ENCODE measurements at places on chromosomes 7 and 10. TPM values are rescaled to one million over a fixed set of nuclear protein-coding genes. Genes with fewer than 3 reads are reported as not detected.

Gene PRPS1L1
- not detected for total RNA-seq

Gene SCART1
- total RNA-seq: 0.13 TPM

DNA sequence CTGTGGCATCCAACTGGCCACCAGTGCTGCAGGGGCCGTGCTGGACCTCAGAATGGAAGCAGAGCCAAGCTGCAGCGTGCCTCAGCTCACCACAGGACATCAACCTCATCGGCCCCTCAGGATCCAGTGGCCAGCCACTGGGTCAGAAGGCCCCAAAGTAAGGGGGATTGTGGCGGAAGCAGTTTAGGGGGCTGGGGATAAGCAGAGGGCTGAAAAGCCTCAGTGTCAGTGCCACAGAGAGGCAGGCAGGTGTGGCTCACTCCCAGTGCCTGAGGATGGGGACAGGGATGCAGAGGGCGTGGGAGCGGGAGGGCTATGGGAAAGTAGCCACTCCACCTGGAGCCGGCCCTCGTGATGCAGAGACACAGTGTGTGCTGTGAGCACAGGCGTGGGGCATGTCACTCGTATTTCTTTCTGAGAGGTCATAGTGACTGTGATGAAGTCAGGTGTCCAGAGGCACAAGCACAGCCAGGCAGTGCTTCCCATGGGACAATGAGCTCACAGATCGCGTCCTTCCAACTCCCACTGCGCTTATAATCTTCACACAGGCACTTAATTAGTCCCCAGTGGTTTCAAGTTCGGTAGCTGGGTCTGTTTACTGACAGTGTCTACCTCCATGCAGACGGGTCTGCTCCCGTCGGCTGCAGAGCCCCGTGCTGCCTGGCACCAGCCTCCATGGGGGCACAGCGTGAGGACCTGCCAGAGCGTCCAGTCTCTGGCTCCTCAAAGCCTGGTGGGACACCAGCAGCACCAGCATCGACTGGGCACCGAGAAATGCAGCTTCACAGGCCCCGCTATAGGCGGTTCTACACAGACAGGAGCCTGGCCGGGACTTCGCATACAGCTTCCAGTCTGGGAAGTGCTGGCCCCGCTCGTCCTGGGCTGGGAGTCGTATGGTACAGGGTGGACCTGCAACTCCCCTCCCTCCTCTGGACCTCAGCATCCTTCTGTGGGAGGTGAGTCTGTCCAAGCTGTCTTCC, 42.9 kb upstream of the CNPY1 start:
- H3K27ac ChIP-seq: no peak overlapping the region
- no peaks in the 10 kb centered on the region for H3K4me1 ChIP-seq
- no peaks in the 10 kb centered on the region for H3K36me3 ChIP-seq
- DNase-seq: no peak
- no peak overlapping the region for H3K4me3 ChIP-seq

Gene VWC2
- not detected for total RNA-seq

- peaks cover 21% of the 10 kb centered on the region for H3K4me1 ChIP-seq
- no peak overlapping the region for H3K4me3 ChIP-seq
- H3K36me3 ChIP-seq: peaks cover 76% of the 10 kb centered on the region
These were observed 36.2 kb downstream of the LAMB1 start for GRCh38 chr7:107966711-107967110.

Gene TFR2
- not detected for total RNA-seq

Gene SPOCK2
- 15.5 TPM for total RNA-seq

Gene MUC12
- total RNA-seq: 1.2 TPM

DNA sequence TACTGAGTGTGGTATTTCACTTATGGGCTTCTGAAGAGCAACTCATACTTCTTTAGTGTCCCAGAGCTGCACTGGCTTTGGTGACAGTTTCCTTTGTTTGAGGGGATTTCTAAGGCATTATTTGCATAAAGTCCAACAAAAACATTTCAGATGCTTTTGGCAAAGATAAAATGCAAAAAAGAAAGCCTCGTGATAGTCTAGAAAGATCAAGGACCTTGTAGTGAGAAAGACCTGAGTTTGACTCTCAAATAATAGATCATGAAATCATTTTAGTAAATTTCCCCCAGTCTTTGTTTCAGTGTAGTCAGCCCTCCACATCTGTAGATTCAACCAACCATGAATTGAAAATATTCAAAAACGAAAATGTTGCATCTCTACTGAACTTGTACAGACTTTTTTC, 107.4 kb downstream of the EEPD1 start:
- no peaks in the 10 kb centered on the region for H3K4me1 ChIP-seq
- H3K4me3 ChIP-seq: no peak overlapping the region
- no peak overlapping the region for H3K27ac ChIP-seq
- H3K36me3 ChIP-seq: no peaks in the 10 kb centered on the region
- DNase-seq: no peak
- peaks cover 4% of the 10 kb centered on the region for H3K27me3 ChIP-seq

DNA sequence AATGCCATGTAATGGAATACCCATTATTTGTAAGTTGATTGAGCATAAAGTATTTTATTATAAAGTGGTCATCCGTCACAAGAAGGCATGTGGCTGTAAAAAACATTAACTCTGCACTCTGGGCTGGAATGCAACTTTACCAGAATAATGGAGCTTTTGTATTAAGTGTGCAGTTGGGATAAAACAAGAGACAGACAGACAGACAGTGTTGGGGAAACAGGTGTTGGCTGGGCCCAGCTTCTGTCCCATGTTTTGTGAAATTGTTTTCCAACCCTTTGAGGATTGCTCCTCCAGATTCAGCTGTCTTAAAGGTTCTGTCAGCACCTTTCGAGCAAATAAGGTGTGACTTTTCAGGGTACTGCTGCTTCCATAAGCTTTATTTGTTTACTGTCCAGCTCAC, 67.9 kb upstream of the NFKB2 start:
- no peak overlapping the region for H3K4me3 ChIP-seq
- peaks cover 3% of the 10 kb centered on the region for H3K36me3 ChIP-seq
- H3K27me3 ChIP-seq: no peaks in the 10 kb centered on the region
- peaks cover 60% of the 10 kb centered on the region for H3K4me1 ChIP-seq
- H3K27ac ChIP-seq: peak overlapping the region; percentile 95
- DNase-seq: peak; percentile 90

DNA sequence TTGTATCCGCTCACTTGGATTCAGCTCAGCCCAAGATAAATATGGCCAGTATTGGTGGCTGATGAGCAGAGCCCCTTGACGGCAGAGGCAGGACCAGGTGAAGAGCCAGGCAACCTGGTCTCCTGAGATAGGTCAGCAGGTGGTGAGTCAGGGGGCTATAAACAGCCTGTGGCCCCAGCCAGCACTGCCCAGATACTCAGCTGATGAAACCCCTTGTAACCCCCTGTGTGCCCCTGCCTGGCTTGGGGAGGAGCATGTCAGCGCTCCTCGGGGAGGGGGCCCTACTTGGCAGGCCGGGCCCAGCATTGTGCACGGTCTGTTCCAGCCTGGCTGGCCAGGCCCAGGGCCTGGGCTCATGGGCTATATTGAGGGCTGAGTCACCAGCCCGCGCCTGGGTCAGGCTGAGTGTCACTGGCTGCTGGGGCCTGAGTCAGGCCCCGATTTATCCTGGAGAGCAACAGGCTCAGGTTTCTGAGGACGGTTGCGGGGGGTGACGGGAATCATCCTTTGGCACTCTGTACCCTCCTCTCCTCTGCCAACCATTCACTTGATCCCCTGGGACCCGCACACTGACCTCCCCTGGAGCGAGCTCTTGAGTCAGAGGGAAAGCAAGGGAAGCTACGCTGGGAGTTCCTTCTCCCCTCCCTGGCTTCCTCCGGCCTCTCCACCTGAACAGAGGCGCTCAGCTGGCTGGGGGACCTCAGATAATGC, 2.8 kb upstream of the FLNC start:
- peaks cover 3% of the 10 kb centered on the region for H3K36me3 ChIP-seq
- H3K27me3 ChIP-seq: no peaks in the 10 kb centered on the region
- H3K4me1 ChIP-seq: peaks cover 25% of the 10 kb centered on the region

Gene NKX2-3
- total RNA-seq: not detected

- H3K27me3 ChIP-seq: no peaks in the 10 kb centered on the region
- H3K27ac ChIP-seq: no peak overlapping the region
- no peak for DNase-seq
- H3K4me3 ChIP-seq: peak overlapping the region; percentile 87
- no peaks in the 10 kb centered on the region for H3K36me3 ChIP-seq
These were observed 1.6 kb downstream of the HOXA13 start for GRCh38 chr7:27198138-27198841.

Gene GIMAP5
- not detected for total RNA-seq

GRCh38 chr10:11173042-11173441, 155.4 kb downstream of the CELF2 start:
- H3K4me1 ChIP-seq: no peaks in the 10 kb centered on the region
- no peaks in the 10 kb centered on the region for H3K27me3 ChIP-seq
- H3K4me3 ChIP-seq: no peak overlapping the region
- no peak overlapping the region for H3K27ac ChIP-seq
- DNase-seq: no peak

Gene WDFY4
- total RNA-seq: not detected

Gene RASA4B
- total RNA-seq: 1.5 TPM

DNA sequence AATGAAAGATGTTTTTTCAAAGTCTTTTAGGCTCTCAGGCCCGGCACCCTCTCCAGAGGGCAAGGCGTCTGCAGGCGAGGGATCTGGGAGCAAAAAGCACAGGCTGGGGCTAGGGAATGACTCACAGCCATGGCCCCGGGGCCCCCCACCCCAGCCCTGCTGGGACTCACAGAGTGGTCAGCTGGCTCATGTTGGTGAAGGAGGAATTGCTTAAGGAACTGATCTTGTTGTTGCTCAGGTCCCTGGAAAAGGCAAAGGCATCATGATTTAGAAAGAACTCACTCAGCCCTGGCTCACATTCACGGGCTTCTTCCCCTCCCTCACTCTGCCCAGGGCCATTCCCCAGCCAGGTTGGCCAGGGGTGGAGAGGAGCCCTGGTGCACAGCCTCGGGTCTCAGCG, 151.5 kb downstream of the SLIT1 start:
- no peak for DNase-seq
- H3K36me3 ChIP-seq: no peaks in the 10 kb centered on the region
- no peaks in the 10 kb centered on the region for H3K4me1 ChIP-seq
- no peaks in the 10 kb centered on the region for H3K27me3 ChIP-seq
- H3K27ac ChIP-seq: no peak overlapping the region

DNA sequence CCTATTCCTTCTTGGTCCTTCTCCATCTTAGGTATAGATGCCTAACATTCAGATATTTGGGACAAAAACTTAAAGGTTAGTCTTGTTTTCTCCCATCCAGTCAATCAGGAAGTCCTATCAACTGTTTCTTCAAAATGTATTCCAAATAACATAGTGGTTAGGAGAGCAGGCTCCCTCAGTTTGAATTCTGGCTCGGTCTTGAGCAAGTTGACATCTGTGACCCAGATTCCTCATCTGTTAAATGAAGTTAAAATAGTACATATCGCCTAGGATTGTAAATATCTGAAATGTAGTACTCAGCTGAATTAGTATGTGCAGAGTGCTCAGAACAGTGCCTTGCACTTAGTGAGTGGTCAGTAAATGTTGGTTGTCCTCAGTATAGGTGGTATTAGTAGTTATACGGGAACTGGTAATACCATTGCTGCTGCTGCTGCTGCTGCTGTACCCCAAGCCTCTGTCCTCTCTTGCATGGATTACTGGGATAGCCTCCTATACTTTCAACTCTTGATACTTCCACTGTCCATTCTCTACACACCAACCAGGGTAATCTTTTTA, 58.6 kb downstream of the RALA start:
- no peaks in the 10 kb centered on the region for H3K4me1 ChIP-seq
- H3K4me3 ChIP-seq: no peak overlapping the region
- H3K36me3 ChIP-seq: 0 out of 2 replicates have a peak, but pooled peaks cover 1% of the 10 kb centered on the region

Gene SMKR1
- not detected for total RNA-seq

Gene INHBA
- 0.08 TPM for total RNA-seq

- no peaks in the 10 kb centered on the region for H3K4me1 ChIP-seq
- no peak overlapping the region for H3K27ac ChIP-seq
- no peaks in the 10 kb centered on the region for H3K36me3 ChIP-seq
- DNase-seq: no peak
- H3K27me3 ChIP-seq: no peaks in the 10 kb centered on the region
- H3K4me3 ChIP-seq: no peak overlapping the region
These were observed 5.1 kb downstream of the RASGEF1A start for GRCh38 chr10:43261578-43262396.

Gene CACNB2
- not detected for total RNA-seq

- H3K4me3 ChIP-seq: no peak overlapping the region
- H3K4me1 ChIP-seq: no peaks in the 10 kb centered on the region
- no peaks in the 10 kb centered on the region for H3K27me3 ChIP-seq
- no peak for DNase-seq
These were observed 45.9 kb downstream of the CREM start for GRCh38 chr10:35172574-35172973.

GRCh38 chr10:104253606-104254410, 884 bp upstream of the GSTO1 start:
- no peaks in the 10 kb centered on the region for H3K4me1 ChIP-seq
- H3K27ac ChIP-seq: no peak overlapping the region
- H3K27me3 ChIP-seq: no peaks in the 10 kb centered on the region
- no peak for DNase-seq
- H3K4me3 ChIP-seq: peak overlapping the region; percentile 82

- DNase-seq: no peak
- H3K4me3 ChIP-seq: no peak overlapping the region
- H3K27ac ChIP-seq: no peak overlapping the region
- H3K4me1 ChIP-seq: peaks cover 12% of the 10 kb centered on the region
These were observed 45.0 kb downstream of the VOPP1 start for GRCh38 chr7:55527307-55527706.

DNA sequence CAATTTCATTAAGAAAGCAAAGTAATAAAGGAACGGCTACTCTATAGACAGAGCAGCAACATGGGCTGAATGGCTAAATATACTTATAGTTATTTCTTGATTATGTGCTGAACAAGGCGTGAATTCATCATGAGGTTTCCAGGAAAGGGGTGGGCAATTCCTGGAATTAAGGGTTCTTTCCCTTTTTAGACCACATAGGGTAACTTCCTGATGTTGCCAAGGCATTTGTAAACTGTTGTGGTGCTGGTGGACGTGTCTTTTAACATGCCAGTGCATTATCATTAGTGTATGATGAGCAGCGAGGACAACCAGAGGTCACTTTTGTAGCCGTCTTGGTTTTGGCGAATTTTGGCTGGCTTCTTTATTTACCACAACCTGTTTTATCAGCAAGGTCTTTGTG, 28.5 kb upstream of the ZMYND11 start:
- no peaks in the 10 kb centered on the region for H3K27me3 ChIP-seq
- no peak for DNase-seq
- no peaks in the 10 kb centered on the region for H3K36me3 ChIP-seq
- no peak overlapping the region for H3K27ac ChIP-seq
- H3K4me3 ChIP-seq: no peak overlapping the region

GRCh38 chr7:55366461-55367070, 1.4 kb downstream of the LANCL2 start:
- H3K4me3 ChIP-seq: peak overlapping the region; percentile 92
- peaks cover 9% of the 10 kb centered on the region for H3K4me1 ChIP-seq
- DNase-seq: peak; percentile 35
- no peaks in the 10 kb centered on the region for H3K36me3 ChIP-seq
- no peaks in the 10 kb centered on the region for H3K27me3 ChIP-seq
